H9 (cell line): ENCODE measurements at places on chromosomes 5 and 9. TPM values are rescaled to one million over a fixed set of nuclear protein-coding genes. Genes with fewer than 3 reads are reported as not detected.

Gene F2RL1
- total RNA-seq = 22.4 and 23.0 TPM in 2 replicates

Gene FOXD4L6
- total RNA-seq = 0.13 TPM in 1 of 2 replicates, not detected in the other

Gene PCDHGA4
- 2.3 and 2.6 TPM in 2 replicates for total RNA-seq

Gene NPR3
- not detected in 2 replicates for total RNA-seq

Gene CD14
- total RNA-seq = 0.13 TPM in 1 of 2 replicates, not detected in the other

Gene IFNA2
- not detected in 2 replicates for total RNA-seq

Gene RGS3
- total RNA-seq = 12.1 and 13.9 TPM in 2 replicates

DNA sequence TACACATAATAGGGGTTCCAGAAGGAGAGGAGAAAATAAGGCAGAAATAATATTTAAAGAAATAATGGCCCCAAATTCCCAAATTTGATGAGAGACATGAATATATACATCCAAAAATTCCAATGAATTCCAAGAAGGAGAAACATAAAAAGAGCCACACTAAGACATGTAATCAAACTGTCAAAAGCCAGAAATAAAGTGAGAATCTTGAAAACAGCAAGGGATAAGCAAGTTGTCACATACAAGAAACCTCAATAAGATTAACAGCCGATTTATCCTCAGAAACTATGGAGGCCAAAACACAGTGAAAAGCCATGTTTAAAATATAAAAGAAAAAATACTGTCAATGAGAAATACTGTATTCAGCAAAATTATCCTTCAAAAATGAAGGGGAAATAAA lies 14.5 kb downstream of the CATSPER3 start:
- no peak overlapping the region for H3K27ac ChIP-seq
- no peaks in the 10 kb centered on the region for H3K4me1 ChIP-seq
- H3K36me3 ChIP-seq = peaks cover 17% of the 10 kb centered on the region
- no peak overlapping the region for H3K4me3 ChIP-seq

DNA sequence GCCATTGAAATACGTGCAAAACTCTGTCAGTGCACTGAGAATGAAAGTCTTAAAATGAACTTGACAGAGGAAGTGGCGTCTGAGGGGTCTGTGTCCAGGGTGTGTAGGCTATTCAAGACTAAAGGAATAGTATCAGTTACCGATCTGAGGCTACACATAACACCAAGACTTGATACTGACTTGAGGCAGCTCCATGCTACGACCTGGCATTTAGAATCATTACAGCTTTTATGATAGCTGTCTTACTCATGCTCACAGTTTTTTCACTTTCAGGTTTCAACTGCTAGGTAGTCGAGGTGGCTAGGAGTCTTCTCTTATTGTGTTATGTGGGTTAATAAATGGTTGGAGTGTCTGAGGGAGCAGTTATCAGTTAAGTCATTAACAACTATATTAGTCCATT lies 92.8 kb upstream of the SLCO6A1 start:
- 0 out of 2 replicates have a peak, but pooled peaks cover 2% of the 10 kb centered on the region for H3K4me1 ChIP-seq
- H3K27ac ChIP-seq = no peak overlapping the region
- DNase-seq = no peak
- peaks cover 22% of the 10 kb centered on the region for H3K36me3 ChIP-seq
- H3K27me3 ChIP-seq = no peaks in the 10 kb centered on the region

- H3K4me3 ChIP-seq = peak overlapping the region; percentile 76
- peaks cover 2% of the 10 kb centered on the region; the same call in 1 of the 2 replicates for H3K36me3 ChIP-seq
- no peak overlapping the region for H3K27ac ChIP-seq
- H3K27me3 ChIP-seq = no peaks in the 10 kb centered on the region
- DNase-seq = no peak
Measured at GRCh38 chr5:131262953-131263541, 806 bp upstream of the CDC42SE2 start.
